ENCODE measurements at places on chromosomes 16 and 17.
A peak's percentile ranks its signal among the peaks of the same experiment; 100 is the strongest.

GRCh38 chr17:61389670-61390478, 9.8 kb upstream of the TBX2 start:
- peak; percentile 67 for DNase-seq

GRCh38 chr17:19244781-19245180, 7.6 kb downstream of the EPN2 start:
- no peak for DNase-seq

- no peak for DNase-seq
These were observed 88.5 kb downstream of the ANKRD11 start for GRCh38 chr16:89401641-89402445.

DNA sequence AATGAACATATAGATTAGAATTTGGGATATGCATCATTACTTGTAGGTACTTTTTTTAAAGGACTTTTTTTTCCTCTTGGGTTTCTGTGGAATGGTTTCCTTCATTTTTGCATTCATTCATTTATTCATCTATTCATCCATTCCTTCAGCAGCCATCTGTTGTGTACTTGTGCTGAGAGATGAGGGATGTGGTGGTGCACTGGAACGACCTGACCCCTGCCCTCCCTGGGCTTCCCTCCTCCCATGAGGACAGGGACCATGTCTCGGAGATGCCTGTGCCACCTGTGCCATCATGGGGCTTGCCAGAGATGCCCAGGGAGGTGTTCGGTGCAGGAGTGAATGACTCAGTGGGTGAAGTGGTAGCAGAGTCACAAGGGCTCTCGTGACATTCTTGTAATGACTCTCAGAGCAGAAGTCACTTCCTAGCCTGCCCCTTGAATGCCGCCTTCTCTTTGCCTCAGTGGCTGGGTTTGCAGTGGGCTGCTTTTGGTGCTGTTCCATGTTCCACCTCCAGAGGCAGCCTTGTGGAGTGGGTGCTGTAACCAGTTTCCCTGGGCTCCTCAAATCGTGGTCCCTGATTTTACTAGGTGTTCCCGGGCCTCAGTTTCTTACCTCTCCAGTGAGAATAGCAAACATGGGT, 43.9 kb downstream of the CLEC16A start:
- peak; percentile 47 for DNase-seq

- DNase-seq, result peak; percentile 7
These were observed 142.8 kb downstream of the GRIN2A start for GRCh38 chr16:10039220-10040096.

DNA sequence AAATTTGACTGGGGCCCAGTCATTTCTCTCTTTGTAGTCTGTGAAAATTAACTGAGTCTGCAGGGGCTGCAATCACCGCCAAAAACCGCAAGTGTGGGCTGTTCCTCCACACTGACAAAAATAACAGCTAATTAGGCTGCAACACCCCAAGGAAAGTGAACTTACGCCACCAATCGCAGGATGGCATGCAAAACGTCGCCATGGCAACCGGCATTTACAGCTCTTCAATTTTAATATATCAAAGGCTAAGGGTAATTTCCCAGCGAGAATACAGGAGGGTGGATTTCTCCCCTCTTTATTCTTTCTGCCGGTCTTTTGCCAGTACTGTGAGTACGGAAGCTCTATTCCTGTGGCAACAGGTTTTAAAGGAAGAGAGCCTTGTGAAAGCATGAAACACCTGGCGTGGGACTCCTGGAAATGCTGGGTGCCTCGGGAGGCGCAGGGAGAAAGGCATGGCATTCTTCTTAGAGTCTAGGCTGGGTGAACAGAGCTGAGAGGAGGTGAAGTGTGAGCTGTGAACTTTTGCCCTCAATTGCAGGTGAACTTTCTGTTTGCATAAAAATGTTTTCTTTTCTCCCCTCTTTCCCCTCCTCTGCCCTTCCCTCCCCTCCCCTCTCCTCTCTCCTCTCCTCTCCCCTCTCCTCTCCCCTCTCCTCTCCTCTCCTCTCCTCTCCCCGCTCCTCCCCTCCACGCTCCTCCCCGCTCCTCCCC, 399.7 kb downstream of the XYLT1 start:
- DNase-seq, result peak; percentile 82

DNA sequence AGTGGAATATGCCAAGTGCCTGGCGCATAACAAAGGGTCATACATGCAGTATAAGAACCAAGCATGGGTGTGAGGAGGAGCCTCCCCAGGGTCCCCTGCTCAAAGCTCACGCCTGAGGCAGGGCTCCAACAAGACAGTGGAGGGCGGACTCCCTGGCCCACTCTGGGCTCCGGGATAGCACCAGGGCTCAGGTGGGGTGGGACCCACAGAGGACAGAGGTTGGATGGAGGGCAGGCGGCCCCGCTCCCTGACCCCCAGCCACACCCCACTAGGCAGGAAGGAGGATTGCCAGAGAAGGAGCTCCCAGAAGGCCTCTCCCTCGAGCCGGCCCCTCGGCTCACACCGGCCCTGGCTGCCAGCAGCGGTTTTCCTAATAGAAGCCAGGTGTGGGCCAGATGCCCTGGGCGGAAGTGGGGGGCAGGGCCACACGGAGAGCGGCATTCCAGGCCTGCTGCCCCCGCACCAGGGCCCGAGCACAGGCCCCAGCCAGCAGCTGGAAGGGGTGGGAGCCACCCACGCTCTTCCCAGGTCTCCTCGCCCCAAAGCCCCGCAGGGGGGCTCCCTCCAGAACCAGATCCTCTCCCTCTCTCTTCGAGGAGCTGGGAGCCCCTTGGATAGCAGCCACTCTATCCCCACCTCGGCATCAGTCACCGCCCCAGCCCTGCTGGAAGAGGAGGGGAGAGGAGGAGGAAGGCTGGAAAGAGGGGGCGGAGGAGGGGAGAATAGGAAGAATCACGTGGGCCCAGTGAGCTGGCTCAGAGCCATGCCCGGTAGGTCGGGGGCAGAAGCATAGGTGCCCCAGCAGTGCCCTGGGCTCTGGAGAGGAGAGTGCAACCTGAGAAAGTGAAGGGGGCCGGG, 21.0 kb downstream of the VASN start:
- no peak for DNase-seq
